Hepatic stellate cell (primary cell): ENCODE measurements at places on chromosomes 16 and 17.

- DNase-seq = no peak
Observed at GRCh38 chr17:13046361-13046760, 28.5 kb upstream of the ELAC2 start.

DNA sequence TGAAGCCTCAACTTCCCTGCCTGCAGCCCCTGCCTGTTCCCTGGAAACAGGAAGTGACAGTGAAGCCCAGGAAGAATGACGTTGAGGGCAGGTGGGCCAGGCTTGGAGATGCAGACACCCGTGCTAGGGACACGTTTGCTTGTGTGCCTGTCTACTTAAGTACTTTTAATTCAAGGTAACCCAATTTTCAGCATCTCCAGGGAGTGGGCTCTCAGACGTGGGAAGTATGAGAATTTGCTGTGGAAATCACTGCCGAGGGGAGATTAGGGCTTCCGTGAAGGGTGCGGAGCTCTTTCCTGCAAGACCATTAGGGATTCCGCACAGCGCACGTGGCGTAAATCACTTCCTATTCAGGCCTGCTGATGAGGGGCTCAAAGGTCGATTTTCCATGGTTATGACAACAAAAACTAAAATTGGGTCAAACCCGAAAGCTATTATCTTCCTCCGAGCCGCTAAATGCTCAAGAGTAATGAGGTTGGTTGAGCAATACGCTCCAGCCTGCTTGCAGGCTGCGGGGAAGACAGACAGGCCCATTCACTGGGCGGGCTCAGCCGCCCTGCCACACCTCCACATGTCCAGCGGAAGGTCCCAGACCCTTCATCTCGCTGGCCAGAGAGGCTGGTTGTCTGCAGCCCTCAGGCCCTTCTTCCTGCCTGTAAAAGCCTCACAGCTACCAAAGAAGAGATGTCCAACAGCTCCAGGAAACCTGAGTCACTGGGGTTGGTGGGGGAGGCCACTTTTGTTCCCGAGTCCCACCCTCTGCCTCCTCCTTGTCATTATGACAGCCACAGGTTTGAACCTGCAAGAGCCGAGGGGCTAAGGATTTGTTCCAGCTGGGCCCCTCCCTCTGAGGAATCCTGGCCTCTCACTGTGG is 109.9 kb downstream of the RBFOX3 start:
- DNase-seq = no peak

DNA sequence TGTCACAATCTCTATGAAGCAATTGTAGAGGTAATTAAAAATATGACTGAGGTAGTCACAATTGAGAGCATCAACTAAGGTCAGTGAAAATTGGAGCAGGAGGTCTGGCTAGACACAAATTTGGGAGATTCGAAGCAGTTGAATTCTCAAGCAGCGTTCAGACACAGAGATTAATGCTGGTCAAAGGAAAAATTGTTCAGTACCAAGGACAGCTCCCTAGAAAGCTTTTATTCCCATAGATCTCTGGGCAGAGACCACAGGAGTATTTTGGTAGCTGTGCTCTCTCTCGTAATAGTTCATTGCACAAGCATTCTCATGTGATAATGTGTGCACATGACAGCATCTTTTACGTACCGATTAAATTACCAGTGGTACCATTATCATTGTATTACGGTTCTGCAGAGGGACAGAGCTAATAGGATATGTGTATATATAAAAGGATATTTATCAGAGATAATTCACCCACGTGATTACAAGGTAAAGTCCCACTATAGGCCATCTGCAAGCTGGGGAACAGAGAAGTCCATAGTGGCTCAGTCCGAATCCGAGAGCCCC is 387.5 kb upstream of the HSBP1 start:
- DNase-seq = no peak

DNA sequence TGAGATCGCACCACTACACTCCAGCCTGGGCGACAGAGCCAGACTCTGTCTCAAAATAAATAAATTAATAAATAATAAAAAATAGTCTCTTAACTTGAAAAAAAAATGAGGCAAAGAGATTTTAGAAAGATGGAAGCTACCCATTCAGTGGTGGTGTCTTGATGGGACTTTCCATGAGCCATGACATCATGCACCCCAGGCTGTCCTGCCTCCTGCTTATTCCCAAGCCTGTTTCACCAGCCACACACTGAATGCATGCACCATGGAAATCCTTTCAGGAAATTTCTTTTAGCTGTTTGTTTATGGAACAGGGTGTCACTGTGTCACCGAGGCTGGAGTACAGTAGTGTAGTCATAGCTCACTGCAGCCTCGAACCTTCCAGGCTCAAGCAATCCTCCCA is 8.9 kb upstream of the DLX3 start:
- no peak for DNase-seq

- DNase-seq = peak; percentile 54
Observed at GRCh38 chr17:45740553-45741330, 43.4 kb upstream of the CRHR1 start.

GRCh38 chr16:27245276-27246172 is 23.0 kb downstream of the NSMCE1 start:
- DNase-seq = peak; percentile 65

GRCh38 chr17:13492737-13493122 is 109.0 kb downstream of the HS3ST3A1 start:
- DNase-seq = no peak

DNA sequence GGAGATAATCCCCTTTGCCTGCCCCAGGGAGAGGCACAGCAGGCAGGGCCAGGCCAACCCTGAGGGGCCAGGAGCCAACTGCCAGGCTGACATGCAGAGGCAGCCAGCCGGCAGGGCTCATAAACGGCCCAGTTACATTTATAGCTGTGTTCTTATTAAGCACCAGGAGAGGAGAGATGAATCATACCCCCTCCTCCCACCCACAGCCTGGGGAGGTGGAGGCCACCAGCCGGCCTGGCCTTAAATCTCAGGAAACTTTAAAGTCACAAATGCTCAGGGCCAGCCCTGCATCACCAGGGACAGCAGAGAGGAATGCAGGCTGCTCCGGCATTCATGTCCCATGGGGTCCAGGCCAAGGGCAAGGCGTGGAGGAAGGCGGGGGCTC is 177.2 kb downstream of the TMEM132E start:
- peak; percentile 14 for DNase-seq

DNA sequence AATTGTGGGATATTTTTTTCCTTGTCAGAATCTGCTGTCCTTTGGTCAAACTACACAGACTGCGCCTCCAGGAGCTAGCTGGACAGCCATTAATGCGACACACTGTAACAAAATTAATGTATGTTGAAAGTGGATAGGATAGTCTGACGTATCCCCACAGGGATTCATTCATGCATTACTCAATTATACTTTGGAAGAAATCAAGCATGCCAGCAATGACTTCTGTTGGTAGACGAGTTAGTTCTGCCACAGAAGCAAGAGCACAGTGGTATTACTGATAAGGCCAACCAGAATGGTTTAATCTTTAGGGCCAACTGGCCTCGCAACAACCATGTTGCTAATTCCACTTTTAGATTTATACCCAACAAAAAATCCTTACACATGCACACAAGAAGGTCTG is 106.4 kb upstream of the TOB1 start:
- DNase-seq = no peak
